Tibial nerve (tissue), 4 donors: ENCODE measurements at places on chromosomes 16 and 17. TPM values are rescaled to one million over a fixed set of nuclear protein-coding genes. Genes with fewer than 3 reads are reported as not detected.

Gene PDILT
- not detected for total RNA-seq

Gene HSD17B1
- 4.4 TPM for total RNA-seq

Gene TPSG1
- total RNA-seq: not detected

Gene ZNF232
- 7.3 TPM for total RNA-seq

Gene HID1
- 11.6 TPM for total RNA-seq

Gene AGRP
- total RNA-seq: not detected

Gene MBTPS1
- total RNA-seq: 122 TPM

Gene KRTAP9-8
- total RNA-seq: not detected

Gene COPZ2
- 68.6 TPM for total RNA-seq

Gene GNG13
- not detected for total RNA-seq

Gene SKAP1
- total RNA-seq: 0.59 TPM

Gene UBN1
- total RNA-seq: 47.4 TPM

Gene WNT9B
- 0.78 TPM for total RNA-seq

DNA sequence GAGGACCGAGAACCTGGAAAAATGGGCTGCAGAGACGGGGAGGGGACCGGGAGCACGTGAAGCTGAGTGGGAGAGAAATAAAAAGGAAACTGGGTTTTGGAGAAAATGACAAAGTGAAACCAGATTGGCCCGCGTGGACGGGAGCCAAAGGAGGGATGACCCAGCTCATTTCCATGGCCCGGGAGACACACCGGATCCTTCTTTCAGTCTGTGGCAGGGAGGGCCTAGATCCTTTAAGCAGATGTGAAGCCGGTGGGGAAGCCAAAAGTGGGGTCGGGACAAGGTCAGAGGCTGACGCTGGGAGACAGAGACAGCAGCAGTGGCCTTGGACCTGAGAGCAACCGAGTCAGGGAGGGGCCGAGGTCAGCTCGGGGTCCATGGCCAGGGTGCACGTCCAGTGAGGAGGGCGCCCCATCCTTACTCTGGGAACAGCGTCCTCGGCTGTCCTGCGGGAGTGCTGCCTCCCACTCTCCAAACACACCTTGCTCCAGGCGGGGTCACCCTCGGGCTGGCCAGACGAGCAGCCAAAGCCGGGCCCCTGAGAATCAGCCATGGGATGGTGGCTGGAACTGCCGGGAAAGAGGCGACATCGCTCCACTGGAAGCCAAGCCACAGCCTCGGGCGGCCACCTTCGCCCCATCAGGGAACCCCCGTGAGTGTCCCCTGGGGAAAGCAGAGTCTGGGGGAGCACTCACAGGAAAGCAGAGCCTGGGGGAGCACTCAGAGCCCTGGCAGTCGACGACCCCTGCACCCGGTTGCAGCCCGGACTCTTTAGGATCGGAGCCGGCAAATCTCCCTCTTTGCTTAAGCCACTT is 17.3 kb downstream of the CA5A start:
- H3K4me3 ChIP-seq: peak overlapping the region; percentile 25
- H3K27me3 ChIP-seq: peaks cover 3% of the 10 kb centered on the region

GRCh38 chr16:20928774-20929411 is 28.3 kb downstream of the LYRM1 start:
- H3K27ac ChIP-seq: no peak overlapping the region
- DNase-seq: no peak
- no peak overlapping the region for H3K4me3 ChIP-seq
- H3K4me1 ChIP-seq: peaks cover 3% of the 10 kb centered on the region

GRCh38 chr16:69838489-69838888 is 76.4 kb downstream of the WWP2 start:
- H3K4me3 ChIP-seq: no peak overlapping the region
- no peaks in the 10 kb centered on the region for H3K4me1 ChIP-seq

DNA sequence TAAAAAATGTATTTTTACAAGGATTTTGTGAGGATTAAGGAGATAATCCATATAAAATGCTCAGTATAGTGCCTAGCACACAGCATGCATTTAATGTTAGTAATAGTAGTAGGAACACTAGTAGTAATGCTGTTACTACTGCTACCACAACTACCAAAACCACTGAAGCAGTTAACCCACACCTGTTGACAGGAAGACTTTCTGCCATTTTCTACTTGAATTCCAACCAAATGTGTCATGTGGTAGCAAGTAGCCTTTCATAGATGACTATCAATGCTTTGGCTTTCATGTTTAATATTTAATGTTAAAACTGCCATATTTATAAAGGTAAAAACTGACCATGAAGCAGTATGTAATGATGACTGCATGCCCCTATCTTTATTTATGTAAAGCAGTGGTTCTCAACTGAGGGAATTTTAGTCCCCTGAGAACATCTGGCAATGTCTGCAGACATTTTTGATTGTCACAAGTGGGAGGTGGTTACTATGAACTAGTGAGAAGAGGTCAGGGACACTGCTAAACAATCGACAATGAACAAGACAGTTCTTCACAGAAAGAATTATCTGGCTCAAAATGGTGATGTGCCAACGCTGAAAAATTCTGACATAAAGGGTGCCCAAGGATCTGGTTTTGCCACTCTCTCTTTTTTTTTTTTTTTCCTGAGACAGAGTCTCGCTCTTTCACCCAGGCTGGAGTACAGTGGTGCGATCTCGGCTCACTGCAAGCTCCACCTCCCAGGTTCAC is 89.4 kb downstream of the ITFG1 start:
- H3K27me3 ChIP-seq: no peaks in the 10 kb centered on the region
- no peak for DNase-seq
- no peak overlapping the region for H3K27ac ChIP-seq
- H3K4me1 ChIP-seq: no peaks in the 10 kb centered on the region
- H3K4me3 ChIP-seq: no peak overlapping the region

GRCh38 chr16:10408824-10409381 is 23.0 kb downstream of the ATF7IP2 start:
- H3K36me3 ChIP-seq: no peaks in the 10 kb centered on the region
- no peaks in the 10 kb centered on the region for H3K4me1 ChIP-seq
- no peaks in the 10 kb centered on the region for H3K27me3 ChIP-seq
- H3K27ac ChIP-seq: no peak overlapping the region

DNA sequence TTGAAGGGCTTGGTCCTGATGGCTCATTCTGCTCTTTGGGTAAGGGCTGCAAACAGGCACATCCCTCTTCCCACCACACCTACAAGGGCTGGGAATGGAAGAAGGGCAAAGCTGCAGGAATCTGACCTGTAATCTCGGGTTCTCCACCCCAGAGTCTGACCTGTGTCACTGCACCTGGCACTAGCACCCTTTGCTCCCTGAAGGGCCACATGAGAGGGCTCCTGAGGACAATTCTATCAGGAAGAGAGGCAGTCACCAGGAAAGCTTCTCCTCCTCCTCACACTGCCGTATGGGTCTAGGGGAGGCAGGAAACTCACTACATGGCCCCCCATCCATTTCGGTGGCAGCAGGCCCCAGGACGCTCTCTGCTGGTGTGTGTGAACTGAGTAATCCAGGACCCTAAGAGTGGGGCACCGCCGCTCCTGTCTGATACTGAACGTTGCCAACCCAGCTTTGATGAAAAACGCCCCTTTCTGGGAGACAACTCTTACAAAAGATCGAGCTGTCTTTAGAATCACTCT is 26.4 kb downstream of the TTLL6 start:
- H3K27me3 ChIP-seq: peaks cover 31% of the 10 kb centered on the region
- H3K27ac ChIP-seq: no peak overlapping the region
- H3K4me3 ChIP-seq: no peak overlapping the region
- H3K36me3 ChIP-seq: no peaks in the 10 kb centered on the region

DNA sequence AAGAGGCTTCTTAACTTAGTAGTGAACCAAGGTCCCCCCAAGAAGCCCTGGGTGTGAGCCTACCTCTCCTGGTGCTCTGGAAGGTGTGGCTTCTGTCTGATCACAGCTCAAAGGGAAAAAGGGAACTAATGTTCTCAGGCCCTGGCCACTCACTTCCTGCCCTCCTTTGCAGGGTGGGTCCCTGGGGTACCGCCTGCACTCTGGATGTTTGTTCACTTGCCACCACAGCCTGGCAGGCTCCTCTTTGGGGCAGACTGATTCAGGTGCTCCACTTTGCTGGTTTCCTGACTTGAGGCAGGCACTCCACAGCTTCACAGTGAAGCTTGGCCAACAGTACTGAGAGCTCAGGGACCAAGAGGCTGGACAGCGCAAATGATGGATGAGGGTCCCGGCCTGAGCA is 5.9 kb upstream of the MYO15A start:
- no peak for DNase-seq
- no peak overlapping the region for H3K4me3 ChIP-seq

DNA sequence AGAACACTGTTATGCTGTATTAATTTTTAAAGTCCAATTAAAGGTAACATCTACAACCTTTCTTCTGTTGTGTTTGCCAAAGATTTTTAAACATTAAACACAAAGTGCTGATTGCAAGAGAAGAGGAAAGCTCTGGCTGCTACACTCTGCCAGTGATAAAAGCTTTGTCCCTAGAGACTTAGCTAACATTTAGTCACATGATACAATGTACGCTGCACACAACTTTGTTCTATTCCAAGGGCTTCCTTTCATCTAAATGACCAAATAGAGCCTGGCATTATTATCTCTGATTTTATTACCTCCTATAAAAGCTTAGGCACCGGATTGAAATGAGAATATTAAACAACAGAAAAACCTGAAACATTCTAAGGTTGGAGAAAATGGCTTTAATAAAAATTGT is 388.7 kb upstream of the PMFBP1 start:
- H3K27ac ChIP-seq: no peak overlapping the region
- H3K27me3 ChIP-seq: no peaks in the 10 kb centered on the region
- no peaks in the 10 kb centered on the region for H3K4me1 ChIP-seq
- H3K36me3 ChIP-seq: no peaks in the 10 kb centered on the region
- DNase-seq: no peak

DNA sequence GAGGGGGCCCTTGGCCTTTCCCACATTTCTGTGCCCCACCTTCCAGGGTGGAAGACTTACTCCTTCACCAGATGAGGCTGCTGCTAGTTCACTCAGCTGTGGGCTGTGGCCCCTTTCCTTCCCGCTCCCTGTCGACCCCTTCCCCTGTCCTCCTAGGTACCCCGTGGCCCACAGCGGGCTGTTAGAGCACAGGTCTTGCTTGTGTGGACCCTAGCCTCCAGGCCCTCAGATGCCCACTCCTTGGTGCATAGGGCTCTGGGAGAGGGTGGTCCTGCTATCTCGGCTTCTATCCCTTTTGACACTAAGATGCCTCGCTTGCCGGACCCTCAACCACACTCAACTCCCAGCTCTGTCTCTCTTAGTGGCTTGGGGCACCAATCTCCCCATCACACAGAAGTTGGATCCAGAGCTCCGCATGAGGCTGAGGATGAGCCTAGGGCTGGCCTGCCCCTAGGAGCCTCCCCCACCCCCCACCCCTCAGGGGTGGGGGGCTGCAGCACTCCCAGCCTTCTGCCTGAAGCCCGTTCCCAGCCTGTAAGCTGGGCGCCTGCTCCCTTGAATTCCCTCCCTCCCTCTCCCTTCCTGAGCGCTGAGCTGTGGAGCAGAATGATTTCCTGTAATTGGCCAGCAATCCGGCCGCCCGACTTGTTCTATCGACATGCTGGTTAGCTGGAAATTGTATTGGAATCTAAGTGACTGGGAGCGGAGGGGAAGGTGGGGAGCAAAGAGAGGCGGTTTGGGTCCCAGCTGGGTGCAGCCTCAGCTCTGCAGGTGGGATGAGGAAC is 30.9 kb downstream of the DCAKD start:
- H3K27me3 ChIP-seq: no peaks in the 10 kb centered on the region
- peaks cover 22% of the 10 kb centered on the region for H3K36me3 ChIP-seq
- H3K4me3 ChIP-seq: no peak overlapping the region
- no peaks in the 10 kb centered on the region for H3K4me1 ChIP-seq

GRCh38 chr16:85978291-85978775 is 79.4 kb downstream of the IRF8 start:
- DNase-seq: no peak
- H3K27ac ChIP-seq: no peak overlapping the region
- no peaks in the 10 kb centered on the region for H3K4me1 ChIP-seq
- H3K4me3 ChIP-seq: no peak overlapping the region
- no peaks in the 10 kb centered on the region for H3K36me3 ChIP-seq

DNA sequence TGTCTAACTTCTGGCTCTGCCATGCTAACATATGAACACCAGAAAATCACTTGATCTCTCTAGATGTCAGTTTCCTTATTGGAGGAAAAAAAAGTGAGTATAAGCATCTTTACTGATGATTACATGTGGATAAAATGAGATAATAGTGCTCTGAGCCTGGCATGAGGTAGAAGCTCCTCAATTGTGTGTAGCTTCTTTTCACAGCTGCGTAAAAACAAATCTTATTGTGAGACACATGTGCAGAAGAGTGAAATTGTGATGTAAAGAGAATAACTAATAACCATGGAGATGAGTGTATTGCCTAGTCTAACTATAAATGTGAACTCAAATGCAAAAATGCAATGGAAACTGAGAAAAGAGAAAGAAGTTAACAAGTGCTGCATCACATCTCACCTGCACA is 44.7 kb downstream of the CDH11 start:
- H3K4me3 ChIP-seq: no peak overlapping the region
- no peaks in the 10 kb centered on the region for H3K36me3 ChIP-seq
- DNase-seq: no peak
- no peak overlapping the region for H3K27ac ChIP-seq

GRCh38 chr16:55470533-55471371 is 8.2 kb upstream of the MMP2 start:
- H3K4me1 ChIP-seq: no peaks in the 10 kb centered on the region
- H3K27ac ChIP-seq: peak overlapping the region; percentile 69
- H3K27me3 ChIP-seq: no peaks in the 10 kb centered on the region
- no peaks in the 10 kb centered on the region for H3K36me3 ChIP-seq

DNA sequence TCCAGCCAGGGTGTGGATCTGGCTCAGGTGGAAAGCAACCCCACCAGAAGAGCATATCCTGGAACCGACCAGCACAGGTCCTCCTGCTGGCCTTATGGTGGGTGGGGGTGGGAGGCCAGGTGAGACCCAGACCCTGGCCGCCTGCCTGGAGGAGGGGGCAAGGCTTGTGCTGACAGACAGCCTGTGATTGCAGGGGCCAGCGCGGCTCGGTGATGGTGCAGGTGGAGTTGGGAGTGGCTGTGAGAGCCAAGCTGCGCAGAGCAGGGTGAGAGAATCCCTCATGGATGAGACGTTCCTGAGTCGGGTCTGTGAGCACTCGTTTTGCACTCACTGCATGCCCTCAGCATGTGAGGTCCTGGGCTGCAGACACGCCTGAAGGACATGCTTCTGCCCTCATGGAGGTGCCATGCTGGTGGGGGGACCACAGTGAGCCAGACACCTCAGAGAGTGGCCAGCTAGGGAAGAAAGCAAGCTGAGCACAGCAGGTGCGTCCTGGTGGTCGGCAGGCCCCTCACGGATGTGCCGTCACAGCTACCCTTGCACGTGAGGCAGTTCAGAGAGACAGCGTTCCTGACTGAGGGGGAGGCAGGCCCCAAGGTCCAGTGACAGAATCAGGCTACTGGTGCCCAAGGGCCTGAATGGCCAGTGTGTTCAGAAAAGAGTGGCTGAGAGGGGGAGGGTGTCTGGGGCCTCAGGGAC is 3.8 kb upstream of the KCNJ12 start:
- peaks cover 25% of the 10 kb centered on the region for H3K4me1 ChIP-seq
- H3K27me3 ChIP-seq: peaks cover 16% of the 10 kb centered on the region
- no peaks in the 10 kb centered on the region for H3K36me3 ChIP-seq
- DNase-seq: no peak
- no peak overlapping the region for H3K27ac ChIP-seq

GRCh38 chr17:50685691-50686493 is 21.8 kb downstream of the ANKRD40 start:
- H3K4me1 ChIP-seq: peaks cover 10% of the 10 kb centered on the region
- no peak overlapping the region for H3K4me3 ChIP-seq
- DNase-seq: no peak
